ENCODE measurements at places on chromosomes 16 and 17. TPM values are rescaled to one million over a fixed set of nuclear protein-coding genes. Genes with fewer than 3 reads are reported as not detected.

Gene CSF3
- total RNA-seq = 25.3 TPM

Gene MSLN
- not detected for total RNA-seq

Gene ENDOV
- total RNA-seq = 11.8 TPM

Gene ABCA9
- 71.2 TPM for total RNA-seq

Gene PNPO
- total RNA-seq = 42.7 TPM

Gene KRTAP9-4
- total RNA-seq = not detected

Gene AATK
- 6.4 TPM for total RNA-seq

Gene ASPHD1
- not detected for total RNA-seq

Gene GINS2
- total RNA-seq = 0.25 TPM

Gene MYO15A
- 6.1 TPM for total RNA-seq

Gene PERCC1
- total RNA-seq = not detected

Gene KRTAP16-1
- total RNA-seq = not detected

All from vagina (tissue), 2 donors.